ENCODE measurements at places on chromosomes 1 and 21.

DNA sequence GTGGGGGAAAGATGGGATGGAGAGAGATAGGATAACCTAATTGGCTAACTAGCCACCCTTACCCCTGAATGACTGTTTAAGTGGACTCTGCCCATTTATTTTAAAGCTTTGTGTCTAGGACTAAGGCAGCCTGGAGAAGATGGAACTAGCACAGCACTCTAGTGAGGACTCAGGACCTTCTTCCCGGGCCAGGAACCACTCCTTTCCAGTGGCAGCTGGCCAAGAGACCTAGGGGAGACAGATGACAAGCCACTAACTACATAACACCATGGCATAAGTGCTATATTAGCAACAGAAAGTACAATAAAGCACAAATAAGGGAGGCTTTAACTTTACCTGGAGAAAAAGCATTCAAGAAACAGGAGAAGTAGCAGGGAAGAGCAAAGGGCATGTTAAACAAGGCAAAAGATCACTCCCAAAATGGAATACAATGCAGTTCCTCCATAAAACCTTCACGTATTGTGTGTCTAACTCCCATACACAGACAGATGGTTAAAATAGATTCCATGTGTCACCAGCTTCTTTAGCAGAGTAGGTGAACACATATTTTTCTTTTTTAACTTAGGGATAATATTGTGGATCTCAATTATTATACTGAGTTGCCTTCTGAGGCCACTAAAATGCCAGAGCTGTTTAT is 20.6 kb downstream of the CLCA1 start:
- DNase-seq, result no peak

DNA sequence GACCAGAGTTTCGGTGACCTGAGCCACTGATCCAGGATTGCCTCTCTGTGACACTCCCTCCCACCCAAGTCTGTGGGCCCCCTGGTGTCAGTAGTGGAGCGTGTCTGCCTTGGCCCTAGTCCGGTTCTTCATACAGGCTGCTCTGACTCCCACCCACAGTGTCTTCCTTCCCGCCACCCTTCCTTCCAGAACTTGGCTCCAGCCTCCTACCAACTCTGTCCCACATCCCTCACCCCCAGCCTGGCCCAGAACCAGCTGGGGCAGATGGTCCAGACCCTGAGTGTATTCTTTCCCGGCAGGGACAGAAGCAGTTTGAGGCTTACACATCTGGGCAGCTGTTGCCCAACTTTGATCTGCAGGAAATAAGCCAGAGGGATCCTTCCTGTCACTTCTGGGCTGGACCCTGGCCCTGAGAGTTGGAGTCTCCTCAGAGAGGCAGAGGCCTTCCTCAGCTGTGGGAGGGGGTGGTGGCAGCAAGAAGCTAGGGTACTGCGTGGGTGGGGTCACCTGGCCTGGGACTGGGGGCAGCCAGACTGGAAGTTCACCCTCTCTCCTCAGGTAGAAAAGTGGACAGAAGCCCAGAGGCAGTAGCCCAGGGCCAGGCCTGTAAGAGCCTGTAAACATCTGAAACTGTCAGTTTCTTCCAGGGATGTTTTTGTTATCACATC is 43.1 kb upstream of the EPS8L3 start:
- no peak for DNase-seq

- DNase-seq, result peak; percentile 88
Measured at GRCh38 chr1:221335161-221336101, 406.5 kb downstream of the DUSP10 start.

- DNase-seq, result no peak
Measured at GRCh38 chr1:46168477-46168876, 6.4 kb upstream of the TSPAN1 start.

GRCh38 chr1:66396212-66396890 is 137.6 kb upstream of the SGIP1 start:
- DNase-seq, result no peak

DNA sequence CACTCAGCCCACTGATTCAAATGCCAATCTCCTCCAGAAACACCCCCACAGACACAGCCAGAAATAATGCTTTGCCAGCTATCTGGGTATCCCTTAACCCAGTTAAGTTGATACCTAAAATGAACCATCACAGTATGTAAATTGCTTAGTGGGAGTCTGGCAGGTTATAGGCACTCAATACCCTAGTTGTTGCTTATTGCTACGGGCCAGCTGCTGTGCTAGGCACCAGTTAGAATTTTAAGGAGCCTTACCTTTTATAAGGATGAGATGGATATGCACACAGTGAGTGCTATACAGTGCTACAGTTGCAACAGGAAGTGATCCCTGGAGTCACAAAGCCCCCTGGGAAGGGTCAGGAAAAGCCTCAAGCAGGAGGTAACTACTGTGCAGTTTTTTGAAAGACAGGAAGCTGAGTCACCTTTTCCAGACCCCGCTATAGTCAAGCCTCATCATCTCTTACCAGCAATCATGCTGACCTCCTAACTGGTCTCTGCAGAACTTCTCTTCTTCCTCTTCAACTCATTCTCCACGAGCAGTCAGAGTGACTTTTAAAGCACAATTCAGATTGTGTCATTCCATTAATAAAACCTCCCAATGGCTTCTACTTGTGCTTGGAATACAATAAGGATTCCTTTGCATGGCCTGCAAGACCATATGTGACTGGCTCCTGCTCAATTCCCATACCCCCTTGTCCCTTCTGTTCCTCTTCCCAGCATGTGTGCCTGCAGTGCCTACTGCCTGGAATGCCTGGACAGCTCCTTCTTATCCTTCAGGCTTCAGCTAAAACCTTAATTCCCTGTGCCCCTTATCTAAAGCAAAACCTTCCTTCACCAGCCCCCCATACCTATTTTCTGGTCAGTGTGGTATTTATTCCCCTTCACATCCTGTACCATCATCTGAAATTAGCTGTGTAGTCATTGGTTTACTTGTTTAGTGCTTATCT is 10.4 kb upstream of the TLR5 start:
- DNase-seq, result no peak

GRCh38 chr21:34994766-34995631 is 54.1 kb downstream of the RUNX1 start:
- no peak for DNase-seq

DNA sequence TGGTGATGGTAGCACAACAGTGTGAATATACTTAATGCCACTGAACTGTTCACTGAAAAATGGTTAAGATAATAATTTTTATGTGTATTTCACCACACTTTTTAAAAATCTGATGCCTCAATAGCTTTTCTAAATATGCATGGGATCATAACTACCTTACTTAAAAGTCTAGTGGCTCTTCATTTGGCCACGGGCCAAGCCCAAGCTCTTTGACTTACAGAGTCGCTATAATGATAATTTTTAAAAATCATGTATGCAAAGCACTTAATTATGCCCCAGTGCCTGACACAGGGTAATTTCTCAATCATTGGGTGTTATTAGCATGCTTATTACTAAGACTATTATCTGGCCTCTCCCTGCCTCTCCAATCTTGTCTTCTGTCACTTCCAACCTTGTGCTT is 7.6 kb upstream of the CNN3 start:
- no peak for DNase-seq

DNA sequence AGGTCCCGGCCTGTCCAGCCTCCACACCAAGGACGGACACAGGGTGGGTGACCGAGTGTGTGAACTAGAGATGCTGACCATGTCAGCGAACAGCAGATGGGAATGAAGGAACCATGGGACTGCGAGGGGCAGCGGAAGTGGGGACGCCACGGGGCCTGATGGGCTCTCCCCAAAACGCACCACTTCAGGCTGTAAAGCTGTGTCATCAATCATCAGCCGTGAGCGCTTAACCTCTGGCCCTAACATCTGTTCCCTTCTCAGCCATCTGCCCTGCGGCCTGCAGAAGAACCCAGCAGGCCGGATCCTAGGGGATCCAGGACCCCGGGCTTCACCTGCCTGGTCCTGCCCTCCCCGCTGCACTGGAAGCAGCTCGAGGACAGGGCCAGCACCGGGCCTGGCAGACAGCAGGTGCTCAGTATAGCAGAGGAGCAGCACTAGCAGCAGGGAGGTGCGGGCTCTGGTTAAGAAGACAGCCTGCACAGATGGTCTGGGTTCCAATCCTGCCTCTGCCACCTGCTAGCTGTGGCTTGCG is 58.7 kb downstream of the DMRTB1 start:
- DNase-seq, result no peak

DNA sequence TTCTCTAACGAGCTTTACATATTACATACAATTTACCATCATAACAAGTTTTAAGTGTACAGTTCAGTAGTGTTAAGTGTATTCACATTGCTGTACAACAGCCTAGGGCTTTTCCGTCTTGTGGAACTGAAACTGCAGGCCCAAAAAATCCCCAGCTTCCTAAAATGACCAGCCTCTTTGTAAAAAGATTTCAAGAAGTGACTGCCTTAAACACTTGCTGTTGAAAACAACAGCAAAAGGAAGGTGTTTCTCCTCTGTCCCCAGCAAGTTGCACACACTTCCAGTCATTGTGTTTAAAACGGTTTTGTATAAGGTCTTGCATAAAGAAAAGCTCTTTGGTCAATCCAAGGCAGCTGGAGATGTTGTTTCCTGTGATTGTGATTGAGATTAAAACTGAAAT is 16.0 kb upstream of the GBP1 start:
- no peak for DNase-seq

GRCh38 chr1:29711582-29712283 is 475.4 kb downstream of the PTPRU start:
- DNase-seq, result no peak

DNA sequence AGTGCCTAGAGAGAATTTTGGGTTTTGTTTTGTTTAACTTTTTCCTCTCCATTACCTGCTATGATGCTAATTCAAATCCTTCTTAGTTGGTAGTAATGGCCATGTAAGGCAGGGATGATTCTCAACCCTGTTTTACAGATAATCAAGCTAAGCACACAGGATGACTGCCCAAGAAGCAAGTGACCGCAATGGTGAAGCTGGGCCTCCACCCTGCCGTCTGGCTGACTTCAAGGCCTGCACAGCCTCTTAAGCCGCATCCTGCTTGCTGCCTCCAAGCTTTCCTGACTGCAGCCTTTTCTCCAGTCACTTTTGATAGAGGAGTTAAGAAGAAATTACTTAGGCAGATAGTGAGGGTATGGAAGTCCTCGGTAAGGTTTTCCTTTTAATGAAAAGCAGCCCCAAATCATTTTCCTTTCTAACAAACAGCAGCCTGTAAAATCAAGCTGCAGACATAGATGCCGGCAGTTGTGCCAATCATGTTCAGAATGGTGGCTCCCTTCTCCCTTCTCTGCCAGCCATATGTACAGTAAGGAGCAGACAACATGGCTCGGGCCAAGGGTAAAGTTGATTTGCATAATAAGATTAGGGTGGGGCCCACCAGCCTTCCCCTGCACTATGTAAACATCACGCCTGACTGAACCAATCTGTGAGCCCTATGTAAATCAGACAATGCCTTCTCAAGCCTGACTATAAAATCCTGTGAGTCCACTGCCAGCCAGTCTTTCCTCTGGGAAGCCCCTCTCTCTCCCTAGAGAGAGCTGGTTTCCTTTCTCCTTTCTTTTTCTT is 8.8 kb upstream of the CTBS start:
- DNase-seq, result no peak

DNA sequence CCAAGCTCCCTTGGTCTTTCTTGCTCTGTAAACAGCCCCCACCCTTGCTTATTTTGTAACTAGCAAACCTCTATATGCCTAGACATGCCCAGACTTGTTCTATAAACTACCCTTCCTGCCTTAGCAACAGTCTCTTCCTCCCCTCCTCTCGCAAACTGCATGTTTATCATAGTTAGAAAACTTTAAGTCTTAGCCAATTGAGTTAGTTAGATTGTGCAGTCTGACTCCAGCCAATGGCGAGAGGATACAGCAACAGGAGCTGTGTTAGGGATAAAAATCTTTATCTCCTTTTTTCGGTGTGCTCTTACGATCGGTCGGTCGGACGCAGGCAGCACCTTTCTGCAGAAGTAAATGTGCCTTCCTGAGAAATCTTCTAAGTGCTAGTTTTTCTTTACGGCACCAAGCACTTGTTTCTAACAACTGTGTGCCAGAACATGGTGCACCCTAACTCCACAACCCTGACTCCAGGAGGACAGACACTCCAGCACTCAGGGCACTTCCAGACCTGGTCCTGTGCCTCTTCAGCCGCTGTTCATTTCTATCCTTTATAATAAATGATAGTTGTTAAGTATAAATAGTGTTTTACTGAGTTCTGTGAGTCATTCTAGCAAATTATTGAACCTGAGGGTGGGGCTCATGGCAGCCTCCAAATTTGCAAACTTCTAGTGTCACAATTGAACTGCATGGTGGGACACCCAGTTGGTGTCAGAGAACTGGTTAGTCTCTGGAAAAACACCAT is 25.7 kb upstream of the GNG4 start:
- DNase-seq, result no peak

DNA sequence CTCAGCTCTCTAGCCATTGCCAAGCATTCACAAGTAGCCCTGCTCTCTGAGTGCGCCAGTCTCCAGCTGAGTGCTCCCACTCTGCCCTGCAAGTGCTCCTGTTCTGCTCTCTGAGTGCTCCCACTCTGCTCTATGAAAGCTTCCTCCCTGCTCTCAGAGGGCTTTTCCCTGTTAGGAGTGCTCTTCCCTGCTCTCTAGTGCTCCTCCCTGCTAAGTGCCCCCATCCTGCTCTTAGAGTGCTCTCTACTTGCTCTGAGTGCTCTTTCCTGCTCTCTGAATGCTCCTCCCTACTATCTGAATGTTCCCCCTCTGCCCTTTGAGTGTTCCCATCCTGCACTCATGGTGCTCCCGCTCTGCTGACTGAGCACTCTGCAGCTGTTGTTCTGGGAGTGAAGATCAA is 555.4 kb downstream of the NPHP4 start:
- no peak for DNase-seq
